NCI-H2107 (cell line): ENCODE measurements at places on chromosomes 3 and 15.

DNA sequence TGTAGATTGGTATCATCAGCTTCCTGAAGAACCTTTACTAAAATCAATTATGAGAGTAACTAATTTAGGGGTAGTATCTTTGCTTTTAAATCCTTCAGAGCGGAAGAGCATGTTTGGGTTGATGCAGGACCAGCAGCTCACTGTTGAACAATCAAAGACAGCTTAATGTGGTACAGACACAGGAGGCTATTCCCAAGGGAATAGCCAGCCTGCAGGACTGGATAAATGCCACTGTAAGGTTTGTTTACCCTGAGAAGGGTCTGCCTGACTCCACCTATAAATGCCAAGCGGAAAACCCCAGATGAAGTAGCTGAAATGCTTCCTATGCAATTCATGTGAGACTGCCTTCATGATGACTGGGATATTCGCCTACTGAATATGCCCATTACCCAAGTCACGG is 16.0 kb upstream of the STAC start:
- no peak for DNase-seq

DNA sequence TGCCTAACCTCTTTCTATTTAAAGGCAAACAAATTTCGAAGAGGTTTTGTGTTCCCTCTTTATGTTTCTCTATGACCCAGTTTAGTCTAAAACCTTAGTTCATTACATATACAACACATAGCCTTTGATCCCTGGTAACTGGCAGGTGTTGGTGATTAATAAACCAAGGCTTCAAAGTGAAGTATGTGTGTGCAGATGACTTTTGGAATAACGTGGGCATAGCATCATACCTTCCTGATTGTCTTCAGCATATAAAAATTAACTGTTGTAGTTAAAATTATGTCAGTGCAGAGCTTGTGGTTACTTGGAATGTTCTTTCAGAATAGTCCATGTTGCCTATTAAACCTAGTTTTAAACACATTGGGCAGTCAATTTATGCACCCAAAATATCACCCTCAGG is 608.3 kb downstream of the ROBO2 start:
- no peak for DNase-seq

DNA sequence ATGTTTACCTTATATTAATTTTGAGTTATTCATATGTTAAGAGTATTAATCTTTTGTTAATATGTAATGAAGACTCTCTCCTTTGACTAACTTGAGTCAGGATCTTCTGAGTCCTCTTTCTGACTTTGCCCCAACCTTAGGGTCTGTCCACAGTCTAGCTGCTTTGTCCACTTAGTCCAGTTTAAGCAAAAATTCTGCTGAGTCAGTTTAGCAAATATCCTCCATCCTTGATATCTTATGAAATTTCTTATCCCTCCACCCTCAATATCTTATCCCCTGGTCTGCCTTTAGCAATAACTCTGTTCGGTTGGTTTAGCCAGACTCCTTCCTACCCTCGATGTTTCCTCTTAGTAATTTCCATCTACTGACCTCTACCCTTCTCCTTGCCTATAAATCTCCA is 91.7 kb downstream of the DIPK2A start:
- DNase-seq = no peak

DNA sequence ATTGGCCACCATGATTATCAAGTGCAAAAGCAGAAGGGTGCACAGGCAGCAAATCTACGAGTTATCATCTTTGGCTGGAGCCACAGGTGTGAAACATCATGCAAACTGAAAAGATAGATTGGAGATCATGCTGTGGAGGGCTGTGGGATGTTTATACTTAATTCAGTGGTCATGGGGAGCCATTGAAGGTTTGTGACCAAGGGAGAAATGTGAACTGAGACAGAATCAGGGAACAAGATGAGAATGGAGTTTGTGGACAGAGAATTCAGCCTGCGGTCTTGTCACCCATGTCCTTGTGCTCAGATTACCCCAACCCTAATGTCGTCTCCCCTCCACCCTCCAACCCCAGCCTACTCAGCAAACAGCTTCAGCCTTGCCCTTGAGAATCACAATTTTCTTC is 62.9 kb upstream of the ACAN start:
- DNase-seq = no peak

- DNase-seq = no peak
These were observed 18.3 kb upstream of the RFX7 start for GRCh38 chr15:56261854-56262509.

- peak; percentile 16 for DNase-seq
These were observed 10.0 kb downstream of the POC1A start for GRCh38 chr3:52144034-52144795.

DNA sequence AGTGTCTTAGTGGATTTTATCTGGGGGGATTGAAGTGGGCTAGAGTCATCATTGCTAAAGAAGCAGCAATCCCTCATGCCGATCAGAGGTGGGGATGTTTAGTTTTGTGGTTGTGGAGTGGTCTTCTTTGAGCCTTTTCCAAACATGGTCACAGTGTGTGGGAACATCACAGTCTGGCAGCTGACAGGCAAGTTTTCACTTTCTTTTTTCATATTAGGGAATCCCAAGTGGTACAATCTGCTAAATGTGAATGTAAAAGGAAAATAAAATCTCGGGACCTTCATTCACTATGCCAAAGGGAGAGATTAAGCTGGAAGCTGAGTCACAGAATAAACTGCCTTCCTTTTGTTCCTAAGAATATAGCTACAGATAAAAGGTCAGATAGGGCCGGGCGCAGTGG is 10.4 kb upstream of the CX3CR1 start:
- DNase-seq = no peak

DNA sequence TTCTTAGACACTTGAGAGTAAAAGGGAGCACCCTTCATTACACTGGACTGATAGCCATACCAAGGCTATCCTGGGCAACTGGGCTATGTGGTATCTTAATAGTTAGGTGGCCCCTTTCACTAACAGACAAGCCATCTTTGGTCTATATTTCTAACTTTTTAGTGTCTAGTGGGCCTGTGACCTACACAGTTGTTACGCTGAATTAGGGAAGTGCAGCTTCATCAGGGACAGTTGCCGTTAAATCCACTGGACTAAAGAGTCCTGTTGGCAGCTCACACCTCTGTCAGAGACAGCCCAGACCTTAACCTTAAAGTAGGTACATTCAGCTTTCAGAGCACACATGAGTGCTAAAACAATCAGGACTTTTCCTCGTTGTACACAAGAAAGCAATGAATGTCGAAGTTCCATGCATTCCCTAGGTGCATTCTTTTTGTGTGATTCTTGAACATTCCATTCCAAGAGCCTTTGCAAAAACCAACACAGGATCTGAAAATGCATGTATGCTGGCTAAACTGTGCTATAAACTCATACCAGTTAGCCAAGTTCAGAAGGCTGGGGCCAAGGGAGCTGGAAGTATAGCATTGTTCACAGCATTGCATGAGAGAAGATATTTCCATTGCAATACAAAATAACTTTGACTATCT is 230.2 kb upstream of the EIF1B start:
- DNase-seq = no peak

DNA sequence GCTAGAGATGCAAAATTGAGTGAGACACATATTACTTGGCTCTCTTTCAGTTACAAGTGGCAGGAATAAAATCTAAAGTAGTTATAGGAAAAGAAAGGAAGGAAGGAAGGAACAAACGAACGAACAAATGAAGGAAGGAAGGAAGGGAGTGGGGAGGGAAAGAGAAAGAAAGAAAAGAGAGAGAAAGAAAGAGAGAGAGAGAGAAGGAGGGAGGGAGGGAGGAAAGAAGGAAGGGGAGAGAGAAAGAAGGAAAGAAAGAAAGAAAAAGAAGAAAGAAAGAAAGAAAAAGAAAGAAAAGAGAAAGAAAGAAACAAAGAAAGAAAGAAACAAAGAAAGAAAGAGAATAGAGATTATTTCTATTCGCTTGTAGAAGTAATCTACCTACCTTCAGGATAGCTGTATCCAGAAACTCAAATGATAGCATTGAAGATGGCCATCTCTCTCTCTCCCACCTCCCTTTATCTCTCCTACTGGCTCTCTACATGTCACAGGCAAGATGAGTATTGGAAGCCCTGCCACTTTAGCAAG is 229.7 kb upstream of the TLE3 start:
- DNase-seq = no peak

DNA sequence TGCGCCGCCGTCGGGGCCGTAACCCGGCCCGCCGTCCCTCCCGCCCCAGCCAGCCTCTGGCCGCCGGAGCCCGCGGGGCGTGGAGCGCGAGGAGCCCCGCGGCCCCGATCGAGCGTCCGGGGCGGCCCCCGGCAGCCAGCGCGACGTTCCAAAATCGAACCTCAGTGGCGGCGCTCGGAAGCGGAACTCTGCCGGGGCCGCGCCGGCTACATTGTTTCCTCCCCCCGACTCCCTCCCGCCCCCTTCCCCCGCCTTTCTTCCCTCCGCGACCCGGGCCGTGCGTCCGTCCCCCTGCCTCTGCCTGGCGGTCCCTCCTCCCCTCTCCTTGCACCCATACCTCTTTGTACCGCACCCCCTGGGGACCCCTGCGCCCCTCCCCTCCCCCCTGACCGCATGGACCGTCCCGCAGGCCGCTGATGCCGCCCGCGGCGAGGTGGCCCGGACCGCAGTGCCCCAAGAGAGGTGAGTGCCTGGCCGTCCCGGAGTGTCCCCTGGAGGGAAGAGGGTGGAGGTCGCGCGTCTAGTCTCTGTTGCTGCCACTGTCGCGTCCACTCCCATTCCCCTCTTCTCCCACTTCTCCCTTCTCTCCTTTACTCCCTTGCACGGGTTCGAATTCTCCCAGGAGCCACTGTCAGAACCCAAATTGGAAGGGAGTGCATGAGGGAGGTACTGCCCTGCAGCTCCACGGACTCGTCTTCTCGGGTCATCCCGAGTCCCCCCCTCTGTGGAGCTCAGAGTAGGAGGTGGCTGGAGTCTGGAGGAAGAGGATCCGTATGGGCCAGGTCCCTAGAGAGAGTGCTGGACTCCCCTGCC is 585 bp downstream of the CSK start:
- DNase-seq = no peak

DNA sequence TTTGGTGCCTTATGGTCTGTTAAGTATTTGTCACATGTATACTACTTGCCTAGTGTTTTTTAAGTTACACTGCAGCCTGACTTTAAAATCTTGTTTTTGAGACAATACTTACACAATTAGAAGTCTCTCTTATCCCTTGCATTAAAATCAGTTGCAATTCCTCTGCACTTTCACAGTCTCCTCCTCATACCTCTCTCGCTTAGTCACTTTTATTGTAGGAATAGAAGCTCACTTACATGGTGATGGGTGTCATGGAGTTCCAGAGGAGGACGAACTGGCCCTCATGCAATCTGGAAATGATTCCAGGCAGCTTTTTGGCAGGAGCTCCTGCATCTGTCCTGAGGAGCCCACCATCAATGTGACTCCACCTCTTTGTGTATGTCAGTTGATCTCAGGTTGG is 238.4 kb upstream of the TBC1D5 start:
- no peak for DNase-seq

DNA sequence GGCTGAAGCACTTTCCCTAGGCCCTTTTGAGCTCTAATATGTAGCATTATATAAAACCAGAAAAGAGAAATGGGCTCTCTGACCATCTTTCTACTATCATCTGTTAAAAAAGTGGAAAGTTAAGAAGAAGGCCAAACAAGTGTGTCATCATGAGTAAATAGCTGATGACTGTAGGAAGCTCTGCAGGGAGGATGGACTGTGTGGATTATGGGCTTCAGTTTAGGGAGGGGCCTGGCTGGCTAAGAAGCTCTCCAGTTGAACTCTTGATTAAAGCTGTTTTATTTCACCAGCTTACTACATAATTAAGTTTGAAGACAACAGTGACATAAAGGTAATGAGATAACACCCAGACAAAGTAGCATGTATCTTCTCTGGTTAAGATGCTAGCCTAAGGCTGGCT is 30.6 kb downstream of the INTS14 start:
- DNase-seq = no peak

GRCh38 chr3:102394517-102394916 is 40.3 kb upstream of the ZPLD1 start:
- no peak for DNase-seq

GRCh38 chr3:168881804-168882203 is 781.7 kb downstream of the MECOM start:
- DNase-seq = no peak

- DNase-seq = no peak
These were observed 659 bp downstream of the GADL1 start for GRCh38 chr3:30893678-30894325.

DNA sequence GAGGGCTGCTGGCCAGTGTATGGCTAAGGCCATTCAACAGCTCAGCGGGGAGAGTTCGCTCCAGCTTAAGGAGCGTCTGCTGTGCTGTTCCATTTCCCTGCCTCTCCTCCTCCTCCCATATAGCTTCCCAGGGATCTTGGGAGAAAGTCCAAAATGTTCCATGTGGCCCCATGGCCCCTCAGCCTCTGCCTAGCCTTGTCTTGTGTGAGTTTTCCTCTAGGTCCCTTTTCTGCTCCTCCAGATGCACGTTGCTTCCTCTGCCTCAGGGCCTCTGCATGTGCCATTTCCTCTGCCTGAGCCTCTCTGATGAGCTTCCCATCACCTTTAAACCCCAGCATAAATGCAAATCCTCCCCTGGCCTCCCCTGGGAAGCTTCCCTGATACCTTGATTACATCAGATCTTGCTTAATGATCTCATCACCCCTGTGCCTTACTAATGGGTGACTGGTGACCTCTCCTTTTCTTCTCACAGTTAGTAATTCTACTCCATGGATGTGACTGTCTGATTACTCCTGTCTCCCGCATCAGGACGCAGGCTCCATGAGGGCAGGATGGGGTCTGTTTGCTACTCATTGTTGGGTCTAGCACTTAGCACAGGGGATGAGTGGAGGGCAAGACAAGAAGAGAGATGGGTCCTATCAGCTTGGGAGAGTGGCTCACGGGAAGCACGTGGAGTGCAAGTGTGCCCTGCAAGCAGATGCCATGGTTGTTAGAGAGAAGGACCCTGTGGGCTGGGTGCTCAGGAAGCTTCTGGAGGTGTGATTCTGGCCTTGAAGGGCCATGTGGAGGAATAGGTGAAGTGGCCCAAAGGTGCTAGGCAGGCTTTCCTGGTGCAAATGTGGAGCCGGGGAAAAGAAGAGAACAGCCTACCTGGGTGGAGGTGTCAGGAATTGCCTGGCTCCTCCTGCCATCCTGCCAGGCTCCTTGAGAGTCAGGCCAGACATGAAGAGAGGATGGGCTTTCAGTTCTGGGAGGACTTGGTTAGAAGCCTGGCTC is 23.8 kb downstream of the ITGA11 start:
- DNase-seq = no peak

DNA sequence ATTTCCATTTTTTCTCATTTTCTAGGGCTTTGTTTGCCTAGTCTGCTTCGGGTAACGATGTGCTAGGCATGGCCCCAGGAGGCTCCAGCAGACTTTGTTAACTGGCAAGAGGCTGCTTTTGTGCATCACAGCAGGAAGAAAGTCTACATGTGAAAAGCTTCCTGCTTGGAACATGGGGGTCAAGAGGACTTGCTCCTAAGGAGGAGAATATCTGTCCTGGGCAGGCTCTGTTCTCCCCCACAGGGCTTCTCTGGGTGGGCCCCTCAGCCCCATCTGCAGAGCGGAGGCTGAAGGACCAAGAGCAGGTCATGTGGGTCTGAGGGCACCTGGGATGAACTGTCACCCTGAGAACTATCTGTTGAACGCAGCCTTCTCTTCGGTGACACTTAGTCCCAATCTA is 94.7 kb downstream of the CCNL1 start:
- DNase-seq = no peak

DNA sequence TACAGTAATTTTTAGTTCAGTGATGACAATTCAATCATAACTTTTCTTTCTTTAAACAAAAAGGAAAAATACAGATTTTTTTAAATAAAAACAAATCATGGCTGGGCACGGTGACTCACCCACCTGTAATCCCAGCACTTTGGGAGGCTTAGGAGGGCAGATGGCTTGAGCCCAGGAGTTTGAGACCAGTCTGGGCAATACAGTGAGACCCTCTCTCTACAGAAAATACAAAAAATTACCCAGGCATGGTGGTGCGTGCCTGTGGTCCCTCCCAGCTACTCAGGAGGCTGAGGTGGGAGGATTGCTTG is 25.6 kb upstream of the ATG7 start:
- no peak for DNase-seq
